ENCODE measurements at places on chromosomes 13 and 19.

DNA sequence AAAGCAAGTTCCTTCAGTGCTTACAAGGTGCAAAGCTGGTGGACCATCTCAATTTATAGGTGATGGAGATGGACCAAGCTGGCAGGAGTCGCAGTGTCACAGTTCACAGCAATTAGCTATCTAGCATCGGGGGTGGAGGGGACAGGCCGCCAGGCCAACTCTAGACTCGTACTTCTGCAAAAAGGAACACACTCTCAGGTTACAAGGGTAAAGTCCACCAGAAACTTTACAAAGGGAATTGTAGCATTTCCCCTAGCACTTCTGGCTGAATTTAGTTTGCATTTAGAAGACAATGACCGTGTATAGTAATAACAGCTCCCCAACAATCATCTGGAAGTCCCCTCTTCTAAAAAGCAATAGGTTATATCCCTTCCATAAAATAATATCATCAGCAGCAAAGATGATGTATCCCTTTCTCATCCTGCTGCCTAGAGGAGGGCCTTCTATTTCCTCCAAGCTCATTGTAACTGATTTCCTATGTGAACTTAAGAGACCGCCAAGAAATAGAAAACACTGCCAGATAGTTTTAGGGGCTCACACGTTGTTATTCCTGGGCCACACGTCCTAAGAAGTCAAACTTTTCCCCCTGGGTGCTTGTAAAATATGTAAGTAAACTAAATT, 8.5 kb upstream of the DOCK9 start:
- no peak for DNase-seq

DNA sequence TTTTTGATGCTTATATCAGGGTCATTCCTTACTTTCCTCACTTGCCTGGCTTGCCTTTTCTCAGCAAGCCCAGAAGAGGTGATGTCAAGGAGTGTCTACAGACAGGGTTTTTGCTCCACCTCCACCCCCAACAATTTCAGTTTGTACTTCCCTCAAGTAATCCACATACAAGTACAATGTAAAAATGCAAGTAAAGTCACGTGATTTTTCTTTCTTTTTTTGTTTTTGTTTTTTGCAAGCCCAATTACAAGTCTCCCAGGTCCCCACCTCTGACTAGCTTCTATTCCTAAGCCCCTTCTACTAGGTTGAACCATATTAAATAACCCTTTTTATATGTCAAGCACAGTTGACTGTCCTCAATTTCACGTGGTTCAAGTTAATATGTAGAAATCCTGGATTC, 579.6 kb downstream of the DIAPH3 start:
- DNase-seq = no peak

DNA sequence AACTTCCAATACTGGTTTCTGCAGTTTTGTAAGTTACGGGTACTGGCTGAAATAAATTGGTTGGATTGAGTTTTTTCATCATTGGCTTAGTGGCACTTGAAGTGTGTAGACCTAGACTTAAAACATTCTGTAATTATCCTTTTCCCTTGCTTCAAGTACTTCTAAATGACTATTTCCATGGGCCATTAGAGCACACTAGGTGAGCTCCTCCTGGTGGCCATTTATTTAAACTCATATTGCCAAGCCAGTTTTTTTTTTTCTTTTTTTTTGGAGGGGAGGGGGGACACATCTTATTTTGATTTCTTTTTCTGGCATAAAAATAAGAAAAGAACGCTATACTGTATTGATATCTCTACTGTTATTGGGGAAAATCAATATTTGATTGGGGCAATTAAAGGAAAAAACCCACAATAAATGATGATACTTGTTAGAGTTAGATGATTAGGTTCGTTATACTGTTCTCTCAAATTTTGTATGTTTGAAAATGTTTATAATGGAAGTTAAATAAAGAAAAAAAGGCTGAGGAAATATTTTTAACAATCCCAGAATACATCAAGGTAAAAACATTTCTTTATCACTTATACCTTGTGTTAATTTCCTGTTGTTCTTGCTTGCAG, 82.9 kb downstream of the PDS5B start:
- DNase-seq = no peak

DNA sequence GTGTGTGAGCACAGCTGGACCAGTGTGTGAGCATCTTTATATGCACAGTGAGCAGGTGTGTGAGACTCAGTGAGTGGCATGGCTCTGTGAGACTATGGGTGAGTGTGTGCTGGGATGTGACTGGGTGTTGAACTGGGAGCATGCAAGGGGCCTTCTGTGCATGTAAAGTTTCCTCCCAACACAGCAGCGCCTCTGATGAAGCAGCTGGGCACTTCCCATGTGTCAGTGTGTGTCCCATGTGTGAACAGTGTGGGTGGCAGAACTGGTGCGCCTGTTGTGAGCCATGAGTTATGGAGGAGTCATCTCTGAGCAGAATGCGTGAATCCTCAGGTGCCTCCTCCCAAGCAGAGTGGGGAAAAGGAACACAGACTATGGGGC, 24.1 kb downstream of the LGALS16 start:
- no peak for DNase-seq

GRCh38 chr19:1980091-1980808, 35.3 kb downstream of the BTBD2 start:
- no peak for DNase-seq

DNA sequence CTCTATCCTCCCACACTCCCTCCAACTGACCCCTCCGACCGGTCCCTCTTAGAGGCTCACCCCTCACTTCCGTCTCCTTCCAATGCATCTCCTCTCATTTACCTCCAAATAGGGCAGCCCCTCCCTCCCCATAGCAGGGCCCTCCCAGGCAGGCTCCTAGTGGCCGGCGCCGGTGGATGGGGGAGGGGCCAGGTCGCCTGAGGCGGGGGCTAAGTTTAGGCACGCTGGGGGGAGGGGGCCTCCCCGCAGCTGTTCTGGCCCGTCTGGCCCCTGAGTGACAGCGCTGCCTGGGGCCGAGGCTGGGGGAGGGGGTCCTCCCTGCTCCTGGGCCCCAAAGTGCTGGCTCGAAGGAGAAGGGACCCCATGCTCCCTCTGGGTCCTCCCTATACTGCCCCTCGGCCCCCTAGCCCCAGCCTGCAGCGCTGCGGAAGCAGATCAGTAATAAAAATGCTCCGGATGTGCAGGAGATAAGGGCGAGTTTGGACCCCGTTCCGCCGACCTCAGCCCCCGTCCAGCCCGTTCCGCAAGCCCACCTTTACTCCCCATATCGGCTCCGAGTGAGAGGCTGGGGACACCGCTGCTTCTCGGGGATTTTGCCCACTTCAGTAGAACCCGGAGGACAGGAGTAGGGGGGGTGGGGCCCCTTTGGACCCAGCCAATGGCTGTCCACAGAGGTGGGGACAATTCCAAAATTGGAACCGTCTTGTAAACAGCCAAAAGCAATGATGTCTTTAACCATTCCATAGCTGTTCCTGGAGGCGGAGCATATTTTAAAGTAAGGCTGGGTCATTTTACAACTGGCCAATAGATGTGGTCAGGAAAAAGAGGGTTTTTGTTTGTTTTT, 4.0 kb downstream of the RTN2 start:
- DNase-seq = no peak

- DNase-seq = no peak
These were observed 759 bp downstream of the RB1 start for GRCh38 chr13:48304143-48304876.

DNA sequence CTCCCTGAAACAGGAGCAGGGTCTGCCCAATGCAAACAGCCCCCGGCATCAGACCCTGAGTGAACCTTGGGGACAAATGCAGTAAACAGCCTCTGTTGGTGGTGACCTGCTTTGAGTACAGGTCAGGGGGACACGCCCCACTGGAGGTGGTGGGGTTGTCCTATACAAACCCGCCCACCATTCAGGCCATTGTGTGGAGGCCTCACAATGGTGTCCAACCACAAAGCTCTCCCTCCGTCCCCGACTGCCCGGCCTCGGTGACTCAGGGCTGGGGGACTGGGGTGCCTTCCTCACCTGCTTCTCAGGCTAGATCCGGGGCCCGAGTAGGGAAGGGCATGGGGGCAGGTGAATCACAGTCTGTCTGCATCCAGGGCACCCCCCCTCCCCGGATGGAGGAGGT, 1.5 kb downstream of the MUC16 start:
- no peak for DNase-seq

GRCh38 chr19:52660981-52661380, 22.8 kb upstream of the ZNF83 start:
- no peak for DNase-seq

DNA sequence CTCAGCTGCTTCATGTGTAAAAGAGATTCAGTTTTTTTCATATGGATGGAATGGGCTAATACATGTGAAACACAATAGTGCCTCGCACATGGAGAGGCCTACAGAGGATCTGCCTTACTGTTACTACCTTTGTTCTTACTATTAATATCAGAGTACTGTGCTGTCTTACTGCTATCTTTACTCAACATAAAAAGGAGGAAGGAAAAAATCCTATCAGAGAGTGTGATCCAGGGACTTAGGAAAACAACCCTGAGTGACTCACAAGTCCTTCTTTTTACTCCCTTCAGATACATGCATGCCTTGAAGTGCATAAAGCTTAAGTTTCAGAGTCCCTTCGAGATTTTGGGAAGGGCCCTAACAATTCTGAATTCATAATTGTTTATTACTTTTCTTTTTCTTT, 136.8 kb downstream of the TBC1D4 start:
- DNase-seq = no peak

GRCh38 chr13:74246487-74246886, 112.3 kb upstream of the KLF12 start:
- DNase-seq = no peak

DNA sequence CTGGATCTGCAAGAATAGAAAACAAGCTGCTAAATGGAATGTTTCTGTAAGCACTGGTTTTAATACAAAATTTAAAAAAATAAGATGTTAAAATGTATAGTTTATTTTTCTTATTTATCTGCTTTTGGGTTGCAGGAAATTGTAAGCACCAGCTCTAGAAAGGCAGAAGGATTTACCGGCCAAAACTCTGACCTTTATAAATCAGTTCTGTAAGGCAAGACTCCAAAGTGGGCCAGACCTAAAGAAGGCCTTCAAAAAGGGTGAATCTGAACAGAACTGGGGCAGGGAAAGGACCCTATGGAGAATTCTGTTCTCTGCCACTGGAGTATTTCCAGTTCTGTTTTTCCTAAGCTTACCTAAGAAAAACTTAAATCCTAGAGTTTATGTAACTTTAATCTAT, 19.3 kb downstream of the ZNF100 start:
- no peak for DNase-seq

DNA sequence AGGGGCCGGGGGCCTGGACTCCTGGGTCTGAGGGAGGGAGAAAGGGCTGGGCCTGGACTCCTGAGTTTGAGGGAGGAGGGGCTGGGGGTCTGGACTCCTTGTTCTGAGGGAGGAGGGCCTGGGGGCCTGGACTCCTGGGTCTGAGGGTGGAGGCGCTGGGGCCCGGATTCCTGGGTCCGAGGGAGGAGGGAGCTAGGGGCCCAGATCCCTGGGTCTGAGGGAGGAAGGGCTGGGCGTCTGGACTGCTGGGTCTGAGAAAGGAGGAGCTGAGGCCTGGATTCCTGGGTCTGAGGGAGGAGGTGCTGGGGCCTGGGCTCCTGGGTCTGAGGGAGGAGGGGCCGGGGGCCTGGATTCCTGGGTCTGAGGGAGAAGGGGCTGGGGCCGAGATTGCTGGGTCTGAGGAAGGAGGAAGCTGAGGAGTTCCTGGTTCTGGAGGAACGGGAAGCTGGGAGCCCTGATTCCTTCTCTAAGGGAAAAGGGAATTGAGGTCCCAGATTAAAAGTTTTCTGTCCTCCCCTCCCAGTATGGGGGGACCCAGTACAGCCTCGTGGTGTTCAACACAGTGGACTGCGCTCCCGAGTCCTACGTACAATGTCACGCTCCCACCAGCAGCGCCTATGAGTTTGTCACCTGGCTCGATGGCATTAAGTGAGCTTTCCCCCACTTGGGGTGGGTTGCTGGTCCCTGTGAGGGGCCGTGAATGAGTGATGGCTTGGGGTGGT, 721 bp downstream of the MED25 start:
- DNase-seq = no peak

DNA sequence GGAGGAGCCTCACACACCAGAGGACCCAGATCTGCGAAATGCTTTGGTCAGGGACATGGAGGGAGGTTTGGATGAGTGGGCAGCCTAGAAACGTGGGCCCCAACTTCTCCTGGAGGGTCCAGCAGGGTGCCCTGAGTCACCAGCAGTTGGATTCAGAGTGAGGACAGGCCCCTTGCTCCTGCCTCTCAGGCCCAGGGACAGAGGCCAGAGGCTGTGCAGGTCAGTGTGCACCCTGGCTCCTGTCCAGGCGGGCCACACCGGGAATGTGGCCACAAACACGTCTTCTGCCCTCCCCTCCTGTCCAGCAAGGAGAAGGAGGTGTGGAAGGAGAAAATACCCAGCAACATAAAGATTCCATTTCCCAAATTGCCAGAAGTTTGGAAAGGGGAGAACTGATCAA, 19.4 kb downstream of the IRS2 start:
- DNase-seq = no peak

GRCh38 chr19:13146763-13147563, 3.2 kb downstream of the STX10 start:
- no peak for DNase-seq

DNA sequence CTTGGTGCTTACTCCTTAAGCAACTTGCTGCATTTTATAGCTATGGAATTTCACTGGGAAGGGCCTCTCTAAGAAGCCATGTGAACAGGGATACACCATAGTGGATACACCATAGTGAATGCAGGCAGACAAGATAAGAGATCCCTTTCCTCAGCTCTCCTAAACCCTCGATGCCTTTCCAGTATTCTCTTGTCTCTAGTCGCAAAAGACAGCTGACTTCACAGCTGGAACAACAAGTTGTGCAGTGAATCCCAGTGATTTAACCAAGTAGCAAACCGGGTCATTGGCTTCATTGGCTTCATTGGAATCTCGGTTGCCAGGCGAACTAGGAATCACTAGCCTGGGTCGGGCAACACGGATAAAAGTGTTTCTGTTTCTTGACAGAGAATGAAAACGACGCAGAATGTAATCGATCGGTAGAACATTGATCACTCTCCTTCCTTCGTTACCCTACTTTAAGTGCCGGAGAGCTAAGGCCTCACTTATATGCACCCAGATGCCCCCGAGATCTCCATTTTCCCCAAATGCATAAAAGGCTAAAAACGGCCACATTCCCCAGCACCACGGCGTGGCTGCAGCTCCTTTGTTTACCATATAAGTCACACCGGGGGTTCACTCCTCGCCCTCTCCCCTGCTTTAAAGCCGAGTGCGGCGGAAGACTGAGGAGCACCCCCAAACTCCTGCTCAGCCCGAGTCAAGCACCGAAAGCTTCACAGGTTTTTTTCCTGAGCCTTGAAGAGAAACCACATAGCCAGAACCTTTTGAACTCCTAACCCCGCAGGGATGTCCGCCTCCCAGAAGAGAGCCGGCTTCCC, 674 bp downstream of the TRPC4 start:
- DNase-seq = no peak

- no peak for DNase-seq
These were observed 42.9 kb downstream of the LRCH1 start for GRCh38 chr13:46595885-46596275.

GRCh38 chr13:100176801-100177400, 88.0 kb downstream of the PCCA start:
- DNase-seq = no peak
